ENCODE measurements at places on chromosomes 5 and 9.

GRCh38 chr5:138064526-138064925 lies 19.3 kb upstream of the WNT8A start:
- DNase-seq, result no peak

- no peak for DNase-seq
These were observed 229.7 kb downstream of the MELK start for GRCh38 chr9:36802201-36802920.

GRCh38 chr9:9615086-9615485 lies 997.7 kb downstream of the PTPRD start:
- DNase-seq, result no peak

- DNase-seq, result no peak
These were observed 5.5 kb upstream of the CEP120 start for GRCh38 chr5:123428521-123429220.

GRCh38 chr5:159533197-159533596 lies 202.9 kb upstream of the IL12B start:
- no peak for DNase-seq

DNA sequence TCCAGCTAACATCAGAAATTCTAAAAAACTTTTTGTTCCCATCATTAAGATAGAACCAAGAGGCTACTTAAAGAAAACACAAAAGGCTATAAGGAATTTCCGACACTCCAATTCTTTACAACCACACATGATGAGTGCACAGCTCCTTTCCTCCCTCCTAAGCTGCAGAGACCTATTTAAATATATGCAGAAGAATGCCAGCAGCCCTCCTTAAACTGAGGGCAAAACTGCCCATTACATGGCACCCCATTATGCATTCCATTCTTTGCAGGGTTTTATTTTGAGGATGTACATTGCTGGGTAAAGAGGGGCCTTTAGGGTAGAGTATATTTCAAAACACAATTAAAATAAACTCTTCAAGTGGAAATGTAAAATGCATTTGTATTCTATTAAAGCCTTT lies 502.9 kb downstream of the RASEF start:
- DNase-seq, result no peak

GRCh38 chr9:124741662-124742061 lies 29.4 kb downstream of the NR6A1 start:
- no peak for DNase-seq

GRCh38 chr5:80181618-80182211 lies 74.1 kb downstream of the SERINC5 start:
- peak; percentile 81 for DNase-seq

- no peak for DNase-seq
These were observed 400.7 kb downstream of the PSAT1 start for GRCh38 chr9:78697618-78698017.

GRCh38 chr5:1782385-1783215 lies 17.0 kb downstream of the MRPL36 start:
- no peak for DNase-seq

DNA sequence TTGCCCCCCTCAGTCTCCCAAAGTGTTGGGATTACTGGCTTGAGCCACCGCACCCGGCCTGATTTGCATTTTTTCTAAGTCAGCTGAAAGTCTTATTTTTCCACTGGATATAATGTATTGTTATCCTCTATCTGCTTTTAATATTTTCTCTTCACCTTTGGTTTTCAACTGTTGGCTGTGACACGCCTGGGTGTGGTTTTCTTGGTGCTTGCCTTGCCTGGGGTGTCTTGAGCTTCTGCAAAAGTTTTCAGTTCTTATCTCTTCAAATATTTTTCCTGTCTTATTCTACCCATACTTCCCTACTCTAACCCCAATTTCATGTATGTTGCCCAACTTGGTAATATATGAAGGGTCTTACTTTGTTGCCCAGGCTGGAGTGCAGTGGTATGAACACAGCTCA lies 4.3 kb upstream of the MXD3 start:
- no peak for DNase-seq

- DNase-seq, result no peak
These were observed 4.2 kb downstream of the WWC1 start for GRCh38 chr5:168295574-168296201.

- DNase-seq, result no peak
These were observed 1.2 kb upstream of the PCDHGA5 start for GRCh38 chr5:141362719-141363118.

GRCh38 chr9:130587921-130588320 lies 8.5 kb downstream of the FUBP3 start:
- DNase-seq, result no peak

- no peak for DNase-seq
These were observed 19.4 kb downstream of the ERGIC1 start for GRCh38 chr5:172853355-172853975.

DNA sequence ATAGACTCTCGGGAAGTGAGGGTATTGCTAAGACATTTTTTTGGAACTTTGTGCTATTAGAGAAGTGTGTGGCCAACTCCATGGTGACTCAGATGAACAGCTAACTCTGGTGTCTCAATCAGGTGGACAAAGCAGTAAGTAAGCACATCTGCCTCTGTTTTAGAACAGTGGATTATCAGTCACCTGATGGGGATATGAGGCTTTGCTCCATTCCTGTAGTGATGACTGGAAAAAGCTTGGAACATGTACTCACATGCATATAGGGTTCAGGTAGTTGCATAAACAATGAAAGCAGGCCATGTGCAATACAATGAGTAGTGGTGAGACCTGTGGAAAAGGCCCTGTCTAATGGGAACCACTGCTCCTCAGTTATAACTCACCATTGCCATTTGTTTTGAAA lies 168.2 kb upstream of the FBN2 start:
- no peak for DNase-seq

GRCh38 chr9:19156805-19157204 lies 29.5 kb upstream of the PLIN2 start:
- no peak for DNase-seq

DNA sequence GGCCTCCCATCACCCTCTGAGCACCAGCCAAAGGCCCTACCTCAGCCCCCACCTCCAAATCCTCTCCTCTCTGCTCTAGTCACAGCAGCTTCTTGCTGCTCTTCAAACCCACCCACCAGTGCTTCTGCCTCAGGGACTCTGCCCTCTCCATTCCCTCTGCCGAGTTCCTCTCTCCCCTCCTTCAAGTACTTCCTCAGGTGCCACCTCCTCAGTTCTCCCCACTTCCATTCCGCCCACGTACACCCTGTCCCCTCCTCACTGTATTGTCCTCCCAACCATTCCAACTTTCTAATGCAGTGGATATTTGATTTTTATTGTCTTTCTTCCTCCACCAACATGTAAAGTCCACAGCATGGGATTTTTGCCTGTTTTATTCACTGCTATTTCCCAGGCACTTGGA lies 43.2 kb downstream of the C5orf15 start:
- DNase-seq, result no peak

DNA sequence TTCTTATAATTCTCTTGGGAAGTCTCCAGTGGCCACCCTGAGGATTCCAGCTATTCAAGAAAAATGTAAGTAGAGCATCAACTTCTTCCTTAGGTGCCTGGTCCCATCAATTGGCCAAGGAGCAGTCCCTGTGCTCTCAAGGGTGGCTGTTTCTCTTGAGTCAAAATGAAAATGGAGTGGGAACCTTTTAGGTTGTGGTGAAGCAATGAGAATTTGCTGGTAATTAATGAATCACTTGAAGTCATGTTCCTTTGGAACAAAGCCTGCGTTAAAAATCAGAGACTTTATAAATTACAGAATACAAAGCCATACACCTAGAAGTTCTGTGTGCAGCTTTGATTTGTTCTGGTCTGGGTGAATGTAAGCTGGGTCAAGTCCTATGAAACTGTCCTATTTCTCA lies 48.9 kb downstream of the IL31RA start:
- DNase-seq, result no peak

GRCh38 chr5:158135682-158136179 lies 276.8 kb upstream of the CLINT1 start:
- no peak for DNase-seq

GRCh38 chr5:153459051-153459743 lies 31.3 kb upstream of the GRIA1 start:
- DNase-seq, result no peak

GRCh38 chr9:99515093-99515492 lies 293.0 kb downstream of the SEC61B start:
- no peak for DNase-seq

DNA sequence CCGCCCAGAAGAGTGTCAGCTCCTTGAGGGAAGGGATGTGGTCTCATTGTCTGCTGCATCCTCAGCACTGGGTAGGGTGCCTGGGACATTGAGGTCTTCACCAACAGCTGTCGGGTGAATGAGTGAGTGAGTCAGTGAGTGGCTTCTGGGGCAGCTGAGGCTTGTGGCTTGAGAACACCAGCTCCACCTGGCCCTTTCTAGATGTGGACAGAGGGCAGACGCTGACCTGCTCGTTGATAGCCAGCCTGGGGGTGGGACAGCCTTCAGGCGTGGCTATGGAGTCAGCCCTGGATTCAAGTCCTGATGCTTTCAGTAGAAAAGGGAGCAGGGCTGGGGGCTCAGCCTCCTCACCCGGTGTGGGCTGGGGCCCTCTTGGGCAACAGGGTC lies 215.1 kb downstream of the C9orf50 start:
- DNase-seq, result no peak

DNA sequence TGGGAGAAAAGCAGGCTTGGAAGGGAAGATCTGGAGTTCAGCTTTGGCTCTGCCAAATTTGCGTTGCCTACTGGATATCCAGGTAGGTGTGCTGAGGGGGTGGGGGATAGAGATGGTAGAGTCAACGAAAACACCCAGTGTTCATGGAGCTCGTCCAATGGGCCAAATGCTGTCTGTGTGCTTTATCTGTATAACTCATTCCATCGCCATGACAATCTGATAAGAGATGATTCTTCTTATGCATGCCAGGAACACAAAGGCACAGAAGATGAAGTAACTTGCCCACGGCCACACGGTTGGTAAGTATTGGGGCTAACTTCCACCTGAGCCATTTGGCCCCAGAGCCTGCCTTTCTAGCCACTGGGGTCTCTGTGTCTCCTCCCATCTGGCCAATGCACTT lies 53.2 kb downstream of the BOD1 start:
- no peak for DNase-seq

- DNase-seq, result no peak
These were observed 177.3 kb downstream of the CFAP90 start for GRCh38 chr5:7673658-7674057.

DNA sequence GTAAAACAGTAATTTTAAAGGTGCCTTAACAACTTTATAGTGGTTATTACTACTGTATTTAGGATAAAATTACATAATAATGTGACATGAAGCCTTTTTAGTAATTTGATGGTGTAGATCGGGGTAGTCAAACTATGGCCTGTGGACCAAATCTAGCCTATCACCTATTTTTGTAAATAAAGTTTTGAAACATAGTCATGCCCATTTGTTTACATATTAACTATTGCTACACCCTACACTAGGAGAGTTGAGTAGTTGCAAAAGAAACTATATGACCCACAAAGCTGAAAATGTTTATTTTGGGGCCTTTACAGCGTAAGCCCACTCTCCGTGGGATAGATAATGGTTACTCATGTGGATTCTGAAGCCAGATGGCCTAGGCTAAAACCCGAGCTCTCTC lies 6.2 kb downstream of the CEP78 start:
- DNase-seq, result no peak

- peak; percentile 35 for DNase-seq
These were observed 13.0 kb downstream of the MED10 start for GRCh38 chr5:6365142-6365976.

DNA sequence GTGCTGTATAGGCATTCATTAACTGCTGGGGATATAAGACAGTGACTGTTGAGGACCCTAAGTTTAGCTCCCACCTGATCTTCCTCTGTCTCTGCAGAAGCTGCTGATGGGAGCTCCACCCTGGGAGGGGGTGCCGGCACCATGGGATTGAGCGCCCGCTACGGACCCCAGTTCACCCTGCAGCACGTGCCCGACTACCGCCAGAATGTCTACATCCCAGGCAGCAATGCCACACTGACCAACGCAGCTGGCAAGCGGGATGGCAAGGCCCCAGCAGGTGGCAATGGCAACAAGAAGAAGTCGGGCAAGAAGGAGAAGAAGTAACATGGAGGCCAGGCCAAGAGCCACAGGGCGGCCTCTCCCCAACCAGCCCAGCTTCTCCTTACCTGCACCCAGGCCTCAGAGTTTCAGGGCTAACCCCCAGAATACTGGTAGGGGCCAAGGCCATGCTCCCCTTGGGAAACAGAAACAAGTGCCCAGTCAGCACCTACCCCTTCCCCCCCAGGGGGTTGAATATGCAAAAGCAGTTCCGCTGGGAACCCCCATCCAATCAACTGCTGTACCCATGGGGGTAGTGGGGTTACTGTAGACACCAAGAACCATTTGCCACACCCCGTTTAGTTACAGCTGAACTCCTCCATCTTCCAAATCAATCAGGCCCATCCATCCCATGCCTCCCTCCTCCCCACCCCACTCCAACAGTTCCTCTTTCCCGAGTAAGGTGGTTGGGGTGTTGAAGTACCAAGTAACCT lies 22.1 kb downstream of the PCDHGC5 start:
- no peak for DNase-seq

DNA sequence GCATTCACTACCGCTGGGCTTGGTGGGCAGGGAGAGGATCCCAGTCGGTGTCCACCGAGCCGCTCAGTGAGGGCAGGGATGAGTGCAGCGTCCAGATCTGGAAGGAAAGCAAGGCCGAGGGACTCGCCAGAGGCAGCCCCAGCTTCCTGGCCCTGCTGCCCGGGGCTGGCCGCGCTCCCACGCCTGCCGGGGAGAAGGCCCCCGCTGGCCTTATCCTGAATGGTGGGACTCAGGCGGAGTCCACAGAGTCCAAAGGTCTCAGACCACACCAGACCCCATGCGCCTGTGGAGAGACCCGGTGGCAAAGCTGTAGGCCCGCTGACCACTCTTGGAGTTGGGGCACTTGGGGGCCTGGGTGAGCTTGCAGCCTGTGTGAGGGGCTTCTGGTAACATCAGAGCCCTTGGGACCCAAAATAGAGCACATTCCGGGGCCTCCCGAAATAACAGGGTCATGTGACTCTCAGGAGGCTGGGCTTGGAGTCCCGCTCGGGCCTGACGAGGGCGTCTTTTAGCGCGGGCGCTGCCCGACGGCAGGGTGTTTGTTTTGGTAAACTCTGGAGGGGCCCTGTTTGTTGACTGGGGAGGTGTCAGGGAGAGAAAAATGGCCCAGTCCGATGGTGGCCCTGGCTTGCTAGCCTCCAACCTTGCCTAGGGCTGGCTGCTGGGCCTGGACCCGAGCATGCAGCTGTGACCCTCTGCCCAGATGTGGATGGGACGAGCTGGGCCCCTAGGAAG lies 2.8 kb downstream of the RXRA start:
- no peak for DNase-seq

GRCh38 chr9:98992885-98993569 lies 49.3 kb downstream of the COL15A1 start:
- peak; percentile 29 for DNase-seq
